ENCODE measurements at places on chromosomes 5 and 9.
A peak's percentile ranks its signal among the peaks of the same experiment; 100 is the strongest.

GRCh38 chr9:131676431-131676972 lies 63.4 kb downstream of the RAPGEF1 start:
- no peak for DNase-seq

DNA sequence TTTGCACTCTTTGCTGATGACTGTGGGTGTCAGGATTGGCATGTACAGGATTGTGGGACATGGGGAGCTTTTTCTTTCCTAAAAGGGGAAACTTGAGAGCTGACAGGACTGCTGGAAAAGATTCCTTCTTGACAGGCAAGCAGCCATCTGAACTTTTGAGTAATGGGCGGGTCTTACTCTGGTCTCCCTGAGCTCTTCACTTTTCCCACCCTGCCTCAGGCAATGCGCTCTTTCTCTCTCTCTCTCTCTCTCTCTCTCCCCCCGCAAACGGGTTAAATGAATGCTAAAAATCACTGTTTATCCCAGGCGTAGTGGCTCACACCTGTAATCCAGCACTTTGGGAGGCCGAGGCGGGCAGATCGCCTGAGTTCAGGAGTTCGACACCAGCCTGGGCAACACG lies 37.1 kb upstream of the F2RL1 start:
- no peak for DNase-seq

DNA sequence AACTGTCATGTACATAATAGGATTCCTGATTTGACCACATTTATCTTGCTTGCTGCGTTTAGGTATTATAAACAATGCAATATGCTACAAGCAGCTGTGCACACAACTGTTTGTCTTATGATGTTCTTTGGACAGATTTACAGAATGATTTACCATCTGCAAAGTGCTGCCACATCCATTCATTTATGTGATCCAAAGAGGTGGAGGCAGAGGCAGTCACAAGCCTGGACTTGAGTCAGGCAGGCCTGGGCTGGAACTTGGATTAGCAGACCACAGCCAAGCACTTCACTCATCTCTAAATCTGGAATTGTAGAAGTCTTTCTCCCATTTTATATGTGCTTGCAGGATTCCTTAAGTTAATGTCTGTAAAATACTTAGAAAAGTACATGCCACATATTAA lies 149.0 kb downstream of the INSYN2B start:
- DNase-seq = no peak

GRCh38 chr5:97208184-97208713 lies 25.2 kb upstream of the RIOK2 start:
- no peak for DNase-seq

GRCh38 chr9:8660383-8660782 lies 860.8 kb upstream of the DMAC1 start:
- no peak for DNase-seq

DNA sequence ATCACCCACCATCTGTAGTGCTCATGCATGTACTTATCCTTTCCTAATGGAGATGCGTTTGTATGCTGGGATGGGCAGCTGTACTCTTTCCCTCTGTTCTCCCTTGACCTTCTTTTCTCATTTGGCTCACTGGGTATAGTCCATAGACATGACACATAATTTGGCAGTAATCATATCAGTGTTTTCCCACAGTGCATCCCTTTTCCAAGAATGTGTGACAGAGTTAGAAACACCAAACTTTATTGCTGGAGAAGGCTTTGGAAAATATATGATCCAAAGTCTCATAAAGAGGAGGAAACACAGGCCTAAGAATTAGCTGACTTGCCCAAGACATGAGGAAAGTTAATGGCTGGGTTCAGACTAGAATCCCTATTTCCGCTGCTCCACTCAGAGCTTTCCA lies 1233.4 kb upstream of the DMAC1 start:
- DNase-seq = no peak

DNA sequence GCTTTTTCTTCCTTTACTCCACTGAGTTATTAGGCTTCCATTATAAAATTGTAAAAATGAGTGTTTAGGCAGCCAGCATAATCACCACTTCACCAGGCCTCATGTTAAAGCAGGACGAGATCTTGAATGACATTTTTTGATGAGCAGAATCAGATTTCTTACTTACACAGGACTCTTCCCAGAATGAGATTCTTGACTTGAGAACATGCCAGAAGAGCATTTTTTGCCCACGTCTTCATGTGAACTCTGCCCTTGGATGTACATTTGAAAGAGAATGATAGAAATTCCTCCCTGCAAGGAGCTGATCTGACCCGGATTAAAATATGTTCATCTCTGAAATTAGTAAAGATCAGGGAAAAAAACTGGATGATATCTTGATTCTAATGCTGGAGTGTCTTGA lies 212.1 kb upstream of the ADRA1B start:
- DNase-seq = no peak

GRCh38 chr9:17401858-17402257 lies 177.0 kb upstream of the SH3GL2 start:
- DNase-seq = no peak

DNA sequence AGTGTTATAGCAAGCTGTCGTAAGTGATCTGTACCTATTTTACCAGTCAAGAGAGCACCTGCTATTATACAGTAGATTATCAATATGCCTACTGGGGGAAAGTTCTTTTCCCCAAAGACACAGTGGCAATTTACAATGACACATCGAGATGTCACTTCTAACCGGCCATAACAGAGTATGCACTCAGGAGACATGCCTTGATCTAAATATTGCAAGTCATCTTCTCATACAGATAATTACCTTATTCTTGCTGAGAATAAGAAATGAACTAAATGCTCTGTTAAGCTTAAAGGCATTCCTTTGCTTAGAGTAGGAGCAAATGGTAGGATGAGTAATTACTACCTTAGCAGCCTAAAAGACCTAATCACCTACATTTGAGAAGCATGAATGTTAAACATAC lies 71.6 kb downstream of the PKD2L2 start:
- no peak for DNase-seq

DNA sequence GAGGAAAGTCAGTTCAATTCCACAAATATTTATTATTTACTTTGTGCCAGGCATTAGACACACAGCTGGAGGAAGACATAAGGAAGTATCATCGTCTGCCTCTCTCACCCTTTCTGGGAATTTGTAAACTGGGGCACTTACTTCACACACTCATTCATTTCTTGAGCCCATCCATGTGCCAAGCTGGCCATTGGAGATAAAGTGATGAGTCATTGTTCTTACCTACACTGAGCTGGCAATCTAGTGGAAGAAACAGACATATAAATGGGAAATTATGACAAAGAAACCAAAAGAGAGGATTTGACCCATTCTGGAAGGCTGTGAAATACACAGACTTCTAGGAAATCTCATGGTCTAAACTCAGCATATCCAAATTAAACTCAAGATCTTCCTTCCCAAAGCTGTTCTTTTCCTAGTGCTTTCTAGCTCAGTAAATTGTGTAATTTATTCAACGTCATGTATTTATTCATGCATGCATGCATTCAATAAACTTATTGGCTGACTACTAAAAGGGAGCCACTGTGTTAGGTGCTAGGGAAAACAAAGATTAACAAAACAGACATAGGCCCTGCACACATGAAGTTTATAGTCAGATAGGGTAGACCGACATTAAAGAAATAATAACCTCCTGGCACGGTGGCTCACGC lies 65.3 kb downstream of the SH3RF2 start:
- DNase-seq = no peak

DNA sequence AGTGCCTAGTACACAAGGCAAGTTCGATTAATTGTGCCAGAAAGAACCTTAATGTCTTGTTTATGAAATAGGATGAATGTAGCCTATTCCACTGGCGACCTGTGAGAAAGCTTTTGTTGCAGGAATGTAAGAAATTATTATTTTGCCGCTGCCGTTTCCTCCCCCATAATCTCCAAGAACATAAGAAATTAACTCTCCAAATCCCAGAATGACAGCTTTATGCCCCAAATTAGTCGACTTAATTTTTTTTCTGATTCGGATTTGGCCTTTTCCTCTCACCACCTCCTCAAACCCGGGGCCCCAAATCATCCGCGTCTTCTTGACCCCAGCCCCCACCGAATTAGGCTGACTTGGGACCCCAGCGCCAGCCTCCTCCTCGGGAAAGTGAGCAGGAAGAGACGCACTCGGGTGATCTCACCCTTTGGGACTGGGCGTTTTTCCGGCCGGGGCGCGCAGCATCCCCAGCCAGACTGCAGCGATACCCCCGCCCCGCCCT lies 682 bp upstream of the SPTAN1 start:
- no peak for DNase-seq

- DNase-seq = peak; percentile 67
These were observed 3.0 kb upstream of the DNAJB5 start for GRCh38 chr9:34986540-34987047.

- DNase-seq = no peak
These were observed 229.9 kb downstream of the GNA14 start for GRCh38 chr9:77418226-77418625.

DNA sequence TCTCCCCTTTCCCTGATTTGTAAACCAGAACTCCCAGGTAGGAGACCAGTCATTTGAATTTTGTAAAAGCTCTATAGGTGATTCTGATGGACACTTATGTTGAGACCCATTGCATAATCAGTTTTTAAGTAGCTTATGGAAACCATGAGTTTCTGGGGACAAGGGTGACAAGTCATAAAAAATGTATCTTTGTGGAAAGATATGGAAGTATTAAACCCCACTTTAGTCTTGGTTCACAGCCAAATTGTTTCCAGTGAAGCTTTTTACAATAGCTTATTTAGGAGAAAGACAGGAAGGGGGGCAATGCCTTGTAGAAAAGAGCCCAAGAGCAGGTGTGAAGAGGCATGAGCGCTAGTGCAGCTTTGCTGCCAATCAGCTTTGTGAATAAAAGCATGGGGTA lies 453 bp upstream of the CCL28 start:
- DNase-seq = no peak

- DNase-seq = no peak
These were observed 206.1 kb downstream of the CHSY3 start for GRCh38 chr5:130110328-130110727.

GRCh38 chr9:107627781-107628180 lies 138.2 kb upstream of the KLF4 start:
- DNase-seq = no peak

- no peak for DNase-seq
These were observed 34.3 kb downstream of the FRMD3 start for GRCh38 chr9:83503866-83504265.

DNA sequence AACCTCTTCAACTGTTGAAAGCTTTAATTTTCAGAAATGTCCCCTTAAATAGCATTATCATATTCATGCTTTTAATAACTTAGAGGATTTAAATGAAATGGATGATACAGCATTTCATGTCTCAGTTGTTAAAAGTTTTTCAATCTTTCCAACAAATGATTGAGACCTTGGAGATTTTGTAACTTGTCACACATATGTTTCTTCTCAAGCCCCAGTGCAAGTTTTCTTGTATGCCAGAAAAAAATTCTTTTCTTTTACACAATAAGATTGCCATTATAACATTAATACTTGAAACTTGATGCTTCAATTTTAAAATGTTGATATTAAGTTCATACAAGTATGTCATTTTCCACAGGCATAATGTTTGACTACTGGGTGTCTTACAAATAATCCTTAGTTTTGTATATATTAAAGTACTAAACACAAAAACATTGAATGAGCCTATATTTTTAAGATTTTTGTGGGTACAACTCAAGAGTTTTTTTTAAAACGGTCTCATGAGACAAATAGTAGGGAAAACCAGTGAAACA lies 124.5 kb downstream of the AGTPBP1 start:
- no peak for DNase-seq

DNA sequence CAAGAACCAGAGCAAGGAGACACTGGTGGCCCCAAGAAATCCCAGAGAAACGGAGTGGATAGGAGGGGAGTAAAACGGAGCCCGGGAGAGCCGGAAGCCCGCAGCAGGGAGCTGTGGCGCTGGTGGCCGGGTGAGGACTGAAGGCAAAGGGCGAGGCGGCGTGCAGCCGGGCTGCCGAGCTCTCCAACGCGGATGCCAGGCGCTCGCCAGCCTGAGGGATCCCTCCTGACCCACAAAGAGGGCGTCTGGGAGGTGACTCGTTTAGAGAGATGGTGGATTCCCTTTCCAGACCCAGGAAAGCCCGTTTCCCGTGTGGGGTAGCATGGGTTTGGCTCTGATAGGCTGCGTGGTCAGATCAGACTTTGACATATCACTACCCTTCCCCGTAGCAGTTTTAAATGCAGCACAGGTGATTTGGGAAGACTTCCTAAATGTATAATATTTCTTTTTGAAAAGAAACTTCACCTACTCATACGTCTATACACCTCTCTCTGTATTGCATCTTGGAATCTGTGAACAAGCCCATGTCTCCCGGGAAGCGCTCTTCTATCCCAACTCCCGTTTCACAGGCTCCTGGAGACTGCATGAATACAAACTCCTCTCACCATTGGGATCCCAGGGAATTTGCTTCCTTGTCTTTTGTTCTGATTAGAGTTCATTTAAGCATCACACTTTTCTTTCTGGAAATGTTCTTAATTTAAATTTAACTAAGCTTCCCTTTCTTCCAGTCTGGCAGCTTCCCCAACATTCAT lies 158.1 kb downstream of the C9orf152 start:
- DNase-seq = peak; percentile 35

- DNase-seq = no peak
These were observed 1062.5 kb downstream of the CDH9 start for GRCh38 chr5:25975885-25976284.

DNA sequence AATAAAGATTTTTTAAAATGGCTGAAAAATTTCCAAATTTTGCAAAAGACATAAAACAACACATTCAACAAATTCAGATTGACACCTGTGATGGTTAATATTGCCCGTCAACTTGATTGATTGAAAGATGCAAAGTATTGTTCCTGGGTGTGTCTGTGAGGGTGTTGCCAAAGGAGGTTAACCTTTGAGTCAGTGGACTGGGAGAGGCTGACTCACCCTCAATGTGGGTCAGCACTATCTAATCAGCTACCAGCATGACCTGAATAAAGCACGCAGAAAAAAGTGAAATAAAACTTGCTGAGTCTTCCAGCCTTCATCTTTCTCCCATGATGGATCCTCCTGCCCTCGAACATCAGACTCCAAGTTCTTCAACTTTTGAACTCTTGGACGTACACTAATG lies 868.0 kb upstream of the CTNND2 start:
- DNase-seq = no peak

DNA sequence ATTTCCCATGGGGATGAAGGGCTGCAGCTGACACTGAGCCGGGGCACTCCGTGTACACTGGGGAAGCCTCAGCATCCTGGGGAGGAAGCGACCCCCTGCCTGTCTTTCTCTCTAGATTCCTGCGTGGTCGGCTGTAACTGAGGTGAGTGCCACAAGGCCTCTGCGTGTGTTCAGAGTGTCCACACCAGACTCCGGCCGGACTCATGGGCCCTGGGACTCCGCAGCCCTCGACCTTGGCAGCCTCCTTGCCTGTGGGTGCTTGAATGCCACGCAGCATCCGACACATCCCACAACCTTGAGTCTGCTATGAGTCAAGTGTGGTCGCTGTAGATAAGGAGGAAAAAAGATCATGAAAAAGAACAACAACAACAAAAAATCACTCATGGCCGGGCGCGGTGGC lies 23.4 kb downstream of the PAEP start:
- DNase-seq = no peak

DNA sequence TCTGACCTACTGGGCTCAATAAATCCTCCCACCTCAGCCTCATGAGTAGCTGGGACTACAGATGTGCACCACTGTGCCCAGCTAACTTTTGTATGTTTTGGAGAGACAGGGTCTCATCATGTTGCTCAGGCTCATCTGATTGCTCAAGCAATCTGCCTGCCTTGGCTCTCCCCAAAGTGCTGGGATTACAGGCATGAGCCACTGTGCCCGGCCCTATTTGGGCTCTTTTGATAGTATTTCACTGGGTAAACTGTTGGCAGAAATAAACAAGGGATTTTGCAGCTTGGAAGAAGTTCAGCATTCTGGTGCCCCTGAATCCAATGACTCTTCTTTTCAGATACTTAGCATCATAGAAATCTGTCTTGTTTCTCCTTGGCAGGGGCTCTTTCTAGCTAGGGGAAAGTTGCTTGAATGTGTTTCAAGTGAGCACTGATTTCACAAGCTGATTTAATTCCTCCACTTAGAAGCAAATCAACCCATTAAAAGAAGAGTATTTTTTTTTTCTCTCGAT lies 146.8 kb downstream of the PAPPA start:
- DNase-seq = no peak

Data from activated naive CD4-positive, alpha-beta T cell treated with Interleukin-2 at 50 U/mL for 16 hours (primary cell).